ENCODE measurements at places on chromosomes 2 and 18.
A peak's percentile ranks its signal among the peaks of the same experiment; 100 is the strongest.

- no peak for DNase-seq
Observed at GRCh38 chr18:30444544-30444943, 598.0 kb downstream of the DSC3 start.

DNA sequence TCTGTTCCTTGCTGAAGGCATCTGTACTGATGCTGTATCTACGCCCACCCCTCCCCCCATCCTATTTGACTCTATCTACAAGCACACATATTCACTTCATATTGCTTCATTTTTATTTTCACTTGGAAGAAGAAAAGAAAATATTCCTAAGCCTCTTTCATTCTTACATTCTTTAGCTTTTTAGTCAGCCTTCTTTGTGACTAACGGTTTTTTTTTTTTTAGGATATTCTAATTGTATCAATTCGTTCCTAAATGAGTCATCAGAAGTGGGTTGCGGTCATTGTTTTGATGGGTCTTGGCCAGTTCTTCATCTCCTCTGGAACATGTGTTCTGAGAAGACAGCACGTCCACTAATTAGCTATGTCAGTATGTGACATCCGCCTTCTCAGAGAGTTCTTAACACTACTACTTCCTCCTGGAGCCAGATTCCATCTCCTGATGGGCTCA, 88.7 kb downstream of the MYO1B start:
- no peak for DNase-seq

- no peak for DNase-seq
Observed at GRCh38 chr2:96788442-96789244, 27.4 kb upstream of the CNNM3 start.

GRCh38 chr2:63444565-63445288, 143.6 kb downstream of the WDPCP start:
- DNase-seq, result no peak

- DNase-seq, result no peak
Observed at GRCh38 chr2:84805250-84805958, 75.5 kb downstream of the TRABD2A start.

DNA sequence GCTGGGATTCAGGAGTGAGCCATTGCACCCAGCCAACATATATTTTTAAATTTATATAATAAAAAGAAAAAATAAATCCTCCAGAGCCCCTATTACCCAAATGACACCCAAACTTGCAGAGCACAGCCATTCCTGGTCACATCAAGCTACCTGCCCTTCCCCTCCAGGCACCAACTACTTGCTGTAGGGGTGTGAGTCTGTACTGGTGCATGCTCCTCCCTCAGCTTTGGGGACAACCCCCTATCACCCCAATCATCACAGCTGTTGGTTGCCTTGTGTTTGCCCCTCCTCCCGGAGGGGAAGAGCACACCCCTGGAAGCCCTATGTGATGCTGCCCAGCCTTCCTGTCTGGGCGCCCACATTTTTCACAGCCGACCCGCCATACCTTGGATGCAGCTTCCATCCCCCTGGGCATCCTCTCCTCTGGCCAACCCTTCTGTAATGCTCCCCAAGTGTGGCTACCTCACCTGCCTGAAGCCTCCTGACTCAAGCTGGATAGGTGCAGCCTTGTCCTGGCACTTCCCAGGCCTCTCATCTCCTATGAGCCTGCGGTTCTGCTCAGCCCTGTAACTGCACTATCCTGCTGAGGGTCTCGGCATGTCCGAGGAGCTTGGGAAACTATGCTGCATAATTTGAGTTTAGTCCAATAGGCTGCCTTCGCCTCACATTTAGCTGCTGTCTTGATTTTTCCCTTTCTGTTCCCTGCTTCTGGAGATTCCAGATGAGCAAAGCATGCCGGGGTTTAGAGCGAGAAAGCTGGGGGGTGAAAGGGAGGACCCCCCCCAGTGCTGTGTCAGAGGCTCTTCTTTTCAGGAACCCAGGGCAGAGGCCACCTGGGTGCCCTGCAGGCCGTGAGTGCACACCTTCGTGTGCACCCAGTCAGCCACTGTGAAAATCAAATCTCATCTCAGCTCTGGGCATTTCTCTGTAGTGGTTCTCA, 27.2 kb downstream of the CHST10 start:
- DNase-seq, result no peak

GRCh38 chr18:62258616-62259015, 66.5 kb upstream of the TNFRSF11A start:
- no peak for DNase-seq

- DNase-seq, result no peak
Observed at GRCh38 chr2:84749442-84749841, 131.4 kb downstream of the TRABD2A start.

- DNase-seq, result no peak
Observed at GRCh38 chr2:239197146-239197545, 203.7 kb downstream of the HDAC4 start.

GRCh38 chr2:240600451-240600961, 14.0 kb downstream of the CAPN10 start:
- DNase-seq, result no peak

DNA sequence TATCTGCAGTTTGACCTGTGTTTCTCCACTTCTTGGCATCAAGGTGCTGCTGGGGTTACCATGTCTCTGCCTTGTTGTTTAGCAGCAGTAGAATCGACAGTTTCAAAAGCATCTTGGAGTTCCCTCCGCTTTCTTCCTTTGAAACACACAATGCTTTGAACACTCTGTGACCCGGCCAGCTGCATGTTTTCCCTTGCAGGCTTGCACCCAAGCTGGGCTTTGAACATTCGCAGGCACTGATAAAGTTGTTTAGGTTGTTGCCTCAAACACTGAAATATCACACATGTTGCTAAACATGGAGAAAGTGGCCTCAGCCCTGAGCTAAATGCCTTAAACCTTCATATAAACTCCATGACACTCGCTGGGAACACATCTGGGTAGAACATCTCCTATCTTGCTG, 251.7 kb downstream of the TSN start:
- DNase-seq, result no peak

- DNase-seq, result no peak
Observed at GRCh38 chr18:55054021-55054990, 95.0 kb upstream of the CCDC68 start.

GRCh38 chr2:106858810-106859209, 27.2 kb downstream of the ST6GAL2 start:
- DNase-seq, result no peak

GRCh38 chr2:106944215-106944614, 58.2 kb upstream of the ST6GAL2 start:
- no peak for DNase-seq

DNA sequence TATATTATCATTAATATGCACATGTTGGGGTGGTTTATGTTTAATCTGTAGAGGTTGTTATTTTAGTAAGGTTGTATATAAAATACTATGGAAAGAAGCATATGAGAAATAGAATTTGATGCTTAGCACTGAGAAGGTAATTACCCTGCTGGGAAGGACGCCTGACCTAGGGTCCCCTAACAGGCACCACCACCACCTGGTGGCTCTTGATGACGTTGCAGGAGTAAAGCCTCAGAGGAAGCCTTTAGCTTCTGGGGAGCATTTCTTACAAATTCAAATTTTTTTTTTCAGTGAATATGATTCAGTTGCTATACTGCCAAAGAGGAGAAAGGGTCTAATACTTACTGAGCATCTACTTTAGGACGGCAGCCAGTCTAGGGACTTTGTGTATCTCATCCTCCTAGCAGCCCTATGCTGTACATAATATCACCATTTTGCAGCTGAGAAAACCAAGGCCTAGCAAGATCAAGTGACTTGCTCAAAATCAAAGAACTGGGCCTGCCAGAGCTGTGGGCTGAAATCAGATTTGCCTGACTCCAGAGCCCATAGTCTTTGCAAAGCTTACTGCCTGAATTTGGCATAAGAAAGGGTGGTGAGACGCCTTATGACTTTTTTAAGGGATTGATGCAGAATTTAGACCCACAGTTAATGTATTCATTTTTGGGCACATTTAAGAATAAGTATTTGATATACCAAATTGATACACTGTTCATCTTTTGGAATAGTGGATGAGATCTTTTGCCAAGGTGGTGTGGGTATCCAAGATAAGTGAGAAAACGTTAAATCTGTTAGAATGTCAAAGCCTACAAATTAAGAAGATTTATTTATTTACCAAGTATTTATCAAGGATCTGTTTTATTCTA, 78.8 kb upstream of the GAREM1 start:
- peak; percentile 68 for DNase-seq

DNA sequence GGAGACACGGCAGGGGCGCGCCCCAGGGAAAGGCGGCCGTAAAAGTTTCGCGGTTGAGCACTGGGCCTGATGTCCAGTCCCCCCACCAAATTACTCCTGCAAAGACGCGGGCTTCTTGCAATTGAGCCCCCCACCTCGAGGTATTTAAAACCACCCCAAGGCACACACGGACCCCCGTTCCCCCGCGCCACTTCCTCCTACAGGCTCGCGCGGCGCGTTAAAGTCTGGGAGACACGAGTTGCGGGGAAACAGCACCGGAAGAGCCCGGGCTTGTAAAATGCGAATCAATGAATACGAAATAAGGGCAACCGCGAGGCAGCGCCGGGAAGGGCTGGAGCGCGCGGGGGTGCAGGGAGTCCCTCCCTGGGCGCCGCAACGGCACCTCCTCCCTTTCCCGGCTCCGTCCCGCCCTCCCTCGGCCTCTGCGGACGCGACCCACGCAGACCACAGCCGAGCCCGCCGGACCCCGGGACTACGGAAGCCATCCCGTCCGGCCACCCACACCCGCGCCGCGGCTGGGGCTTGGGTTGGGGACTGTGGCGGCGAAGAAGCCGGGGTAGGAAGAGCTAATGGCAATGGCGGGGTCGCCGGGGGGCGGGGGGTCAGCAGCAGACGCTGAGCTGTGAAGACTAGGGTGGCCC, 918 bp upstream of the NETO1 start:
- DNase-seq, result no peak

DNA sequence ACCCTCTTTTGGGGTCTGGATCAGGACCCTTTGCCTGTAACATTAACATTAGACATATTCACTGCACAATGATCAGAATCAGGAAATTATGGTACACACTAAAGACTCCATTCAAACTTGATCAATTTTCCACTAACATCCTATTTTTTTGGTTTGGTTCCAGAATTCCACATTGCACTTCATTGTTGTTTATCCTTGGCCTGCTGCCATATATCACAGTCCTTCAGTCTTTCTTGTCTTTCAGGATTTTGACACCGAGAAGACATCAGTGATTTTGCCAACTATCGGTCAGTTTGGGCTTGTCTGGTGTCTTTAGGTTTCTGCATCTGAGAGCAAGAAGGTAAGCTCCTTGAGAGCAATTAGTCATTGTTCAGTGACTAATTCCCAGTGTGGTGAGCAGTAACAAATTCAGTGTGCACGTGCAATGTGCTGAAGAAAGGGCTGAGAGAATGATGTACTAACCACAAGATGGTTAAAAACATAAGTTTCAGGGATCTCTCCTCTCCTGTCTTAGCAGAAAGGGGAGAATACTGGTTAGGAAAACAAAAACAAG, 23.5 kb downstream of the MARCHF4 start:
- DNase-seq, result no peak

GRCh38 chr2:216012830-216013079, 596 bp downstream of the MREG start:
- no peak for DNase-seq

GRCh38 chr18:58044370-58045241, 580 bp downstream of the NEDD4L start:
- DNase-seq, result peak; percentile 65

GRCh38 chr2:1738646-1739302, 5.5 kb downstream of the PXDN start:
- no peak for DNase-seq

- no peak for DNase-seq
Observed at GRCh38 chr2:202378001-202378400, 1.9 kb downstream of the BMPR2 start.

DNA sequence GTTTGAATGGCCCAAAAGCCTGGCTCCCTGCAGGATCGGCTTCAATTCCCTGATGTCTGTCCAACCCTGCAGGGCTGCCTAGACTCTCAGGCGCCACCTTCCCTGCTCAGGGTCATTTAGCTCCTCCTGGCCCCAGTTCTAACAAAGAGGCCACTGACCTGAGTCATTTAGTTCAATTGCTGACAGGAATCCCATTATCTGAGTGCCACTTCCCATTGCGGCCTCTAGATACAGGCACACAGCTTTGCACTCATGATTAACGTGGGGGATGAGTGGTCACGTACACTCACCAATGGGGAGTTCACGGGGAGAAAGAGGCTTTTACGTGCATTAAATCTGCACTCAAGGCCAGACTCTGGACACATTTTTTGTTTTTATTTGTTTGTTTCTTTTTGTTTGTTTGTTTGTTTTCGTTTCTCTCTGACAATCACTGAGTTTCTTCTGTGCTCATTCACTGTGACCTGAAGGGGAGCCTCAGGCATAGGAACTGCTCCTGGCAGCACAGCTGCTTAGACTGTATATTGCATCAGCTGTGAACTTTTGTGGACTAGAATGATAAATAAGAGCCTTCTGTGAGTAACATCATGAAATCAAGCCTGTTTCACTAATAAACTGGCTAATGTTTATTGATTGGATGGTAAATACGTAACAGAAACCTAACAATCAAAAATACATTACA, 118.9 kb upstream of the CTNNA2 start:
- no peak for DNase-seq

GRCh38 chr2:128357506-128358370, 39.1 kb upstream of the HS6ST1 start:
- no peak for DNase-seq

DNA sequence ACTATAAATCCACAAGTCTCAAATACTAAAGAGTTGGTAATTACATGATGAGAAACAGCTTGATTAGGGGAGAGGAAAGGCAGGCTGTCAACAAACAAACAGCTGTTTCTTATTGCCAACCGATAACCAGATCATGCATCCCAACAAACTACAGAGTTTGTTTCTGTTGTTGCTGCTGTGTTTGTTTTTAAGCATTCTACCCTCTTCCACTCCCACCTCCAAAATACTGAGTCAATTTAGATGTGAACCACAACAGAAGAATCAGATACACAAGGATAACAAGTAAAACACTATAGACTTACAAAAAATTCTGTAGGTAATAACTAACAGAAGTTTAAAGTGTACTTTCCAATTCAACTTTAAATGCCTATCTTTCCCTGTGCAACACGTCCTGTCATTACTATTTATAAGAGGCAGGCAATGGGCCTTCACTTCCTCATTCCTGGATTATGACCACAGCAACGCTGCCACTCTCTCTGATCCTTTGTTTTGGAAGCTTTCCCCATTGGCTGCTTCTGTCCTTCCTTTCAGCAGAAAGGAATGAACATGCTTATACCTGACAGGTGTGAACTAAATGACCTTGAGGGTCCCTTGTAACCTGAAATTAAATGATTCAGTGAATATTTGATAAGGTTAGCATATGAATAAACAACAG, 152.0 kb downstream of the SRBD1 start:
- no peak for DNase-seq

GRCh38 chr2:7954234-7954633, 727.6 kb upstream of the ID2 start:
- no peak for DNase-seq

DNA sequence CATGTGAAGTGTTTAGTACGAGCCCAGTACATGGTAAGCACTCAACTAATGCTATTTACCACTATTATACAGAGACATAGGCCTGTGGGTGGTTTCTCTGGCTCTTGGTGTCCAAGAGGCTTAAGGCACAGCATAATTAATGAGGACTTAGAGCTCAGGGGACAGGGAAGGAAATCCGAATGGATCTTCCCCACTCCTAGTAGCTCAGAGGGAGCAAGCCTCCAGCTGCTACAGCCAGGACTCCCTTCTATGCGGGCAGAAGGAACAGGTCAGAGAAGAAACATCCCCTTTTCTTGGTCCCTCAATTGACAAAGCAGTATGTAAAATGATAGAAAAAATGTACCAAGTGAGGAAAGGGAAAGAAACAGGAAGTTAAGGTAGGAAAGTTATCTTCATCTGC, 261.3 kb upstream of the STON1 start:
- no peak for DNase-seq

GRCh38 chr2:226888971-226889370, 53.1 kb downstream of the RHBDD1 start:
- DNase-seq, result no peak

All from NCI-H2171 (cell line).